ENCODE measurements at places on chromosomes 6 and 20. TPM values are rescaled to one million over a fixed set of nuclear protein-coding genes. Genes with fewer than 3 reads are reported as not detected.

GMPR gene
- total RNA-seq: 28.8 TPM

CAGE1 gene
- total RNA-seq: not detected

GPX5 gene
- total RNA-seq: not detected

GRCh38 chr20:44559302-44559701, 23.1 kb upstream of the PKIG start:
- no peak for DNase-seq

All from glomerular endothelial cell (primary cell).